ENCODE measurements at places on chromosomes 12 and 14.

GRCh38 chr12:32146074-32146873, 39.6 kb downstream of the BICD1 start:
- DNase-seq, result no peak

DNA sequence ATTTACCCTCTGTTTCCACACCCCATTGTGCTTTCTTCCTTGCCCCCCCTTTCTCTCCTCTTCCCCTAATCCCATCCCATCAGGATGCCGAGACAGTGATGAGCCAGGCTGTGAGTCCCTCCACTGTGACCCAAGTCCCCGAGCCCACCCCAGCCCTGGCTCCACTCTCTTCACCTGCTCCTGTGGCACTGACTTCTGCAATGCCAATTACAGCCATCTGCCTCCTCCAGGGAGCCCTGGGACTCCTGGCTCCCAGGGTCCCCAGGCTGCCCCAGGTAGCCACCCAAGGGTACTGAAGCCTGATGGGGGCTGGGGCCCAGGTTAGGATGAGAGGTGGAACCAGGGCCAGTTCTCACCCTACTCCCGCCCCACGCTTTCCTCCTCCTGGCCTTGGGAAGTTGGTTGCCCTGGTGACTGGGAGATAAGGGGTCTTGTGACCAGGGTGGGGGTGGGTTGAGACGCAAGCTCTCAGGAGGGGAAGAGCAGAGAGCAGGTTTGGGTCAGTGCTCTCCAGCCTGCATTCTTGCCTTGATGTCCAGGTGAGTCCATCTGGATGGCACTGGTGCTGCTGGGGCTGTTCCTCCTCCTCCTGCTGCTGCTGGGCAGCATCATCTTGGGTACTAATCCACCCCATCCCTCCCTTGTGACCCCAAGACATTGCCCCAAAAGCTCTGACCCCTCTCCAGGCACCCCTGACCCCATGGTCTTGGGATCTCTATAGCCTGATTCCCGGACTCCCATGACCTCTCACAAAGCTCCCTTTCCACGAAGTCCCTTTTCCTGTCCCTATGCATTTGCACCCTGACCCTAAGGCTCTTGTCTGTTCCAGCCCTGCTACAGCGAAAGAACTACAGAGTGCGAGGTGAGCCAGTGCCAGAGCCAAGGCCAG, 1.2 kb downstream of the AMHR2 start:
- no peak for DNase-seq

- DNase-seq, result no peak
These were observed 630.9 kb downstream of the DIO2 start for GRCh38 chr14:79580414-79580813.

DNA sequence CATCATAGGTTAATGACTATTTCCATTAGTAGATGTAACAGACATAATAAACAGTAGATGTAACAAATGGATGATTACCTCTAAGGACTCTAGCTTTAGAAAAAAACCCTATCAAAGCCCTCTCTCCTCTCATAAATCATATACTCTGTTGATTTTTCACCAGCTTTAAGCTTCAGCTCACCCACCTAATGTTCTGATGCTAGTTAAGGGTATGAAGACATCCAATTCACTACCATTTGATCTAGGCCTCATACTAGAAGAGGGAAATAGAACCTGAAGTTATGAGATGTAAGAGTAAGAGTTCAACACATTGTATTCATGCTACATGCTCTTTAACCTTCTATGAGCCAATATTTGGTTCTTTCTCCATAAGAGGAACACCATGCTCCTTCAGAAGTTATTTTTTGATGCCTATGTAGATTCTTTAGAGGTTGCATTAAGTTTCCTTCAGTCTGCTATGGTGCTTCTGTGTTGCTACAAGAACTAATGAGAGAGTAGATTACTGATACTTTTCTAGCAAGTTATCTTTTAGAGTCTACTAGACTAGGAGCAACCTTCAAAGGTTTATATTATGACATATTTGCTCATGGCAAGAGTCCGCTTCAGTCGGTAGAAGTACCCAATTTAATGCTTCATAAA, 16.0 kb downstream of the A2M start:
- DNase-seq, result no peak

- DNase-seq, result no peak
These were observed 11.6 kb downstream of the BTG1 start for GRCh38 chr12:92133795-92134637.

DNA sequence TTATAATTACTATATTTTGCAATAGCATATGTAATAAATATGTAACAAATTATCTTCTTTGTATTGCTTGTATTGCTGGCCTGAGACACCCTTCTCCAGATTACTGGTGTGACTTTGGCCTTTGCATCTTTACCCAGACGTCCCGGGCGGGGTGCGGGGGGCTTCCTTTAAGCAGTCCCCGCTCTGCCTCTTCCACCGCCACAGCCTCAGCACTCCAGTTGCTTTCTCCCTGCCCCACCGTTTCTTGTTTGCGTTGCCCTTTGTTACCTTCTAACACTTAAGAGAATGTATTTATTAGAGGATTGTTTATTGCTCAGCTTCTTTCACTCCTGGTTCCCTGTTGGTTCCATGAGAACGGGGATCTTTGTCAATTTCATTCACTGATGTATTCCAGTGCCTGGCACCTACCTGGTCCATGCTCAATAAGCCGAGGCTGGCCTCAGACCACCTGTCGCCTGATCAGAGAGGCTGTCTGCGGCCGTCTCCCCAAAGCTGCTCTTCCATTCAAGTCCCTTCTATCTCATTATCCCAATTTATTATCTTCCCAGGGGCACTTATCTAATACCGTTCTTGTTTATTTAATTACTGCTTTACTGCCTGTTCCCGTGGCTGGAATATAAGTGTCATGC, 100.5 kb upstream of the RFLNA start:
- no peak for DNase-seq

GRCh38 chr12:18436170-18436569, 174.9 kb downstream of the PIK3C2G start:
- DNase-seq, result no peak

- DNase-seq, result no peak
These were observed 20.0 kb downstream of the CRACR2A start for GRCh38 chr12:3732901-3733300.

GRCh38 chr12:49482095-49483051, 56.5 kb upstream of the KCNH3 start:
- DNase-seq, result peak; percentile 12

DNA sequence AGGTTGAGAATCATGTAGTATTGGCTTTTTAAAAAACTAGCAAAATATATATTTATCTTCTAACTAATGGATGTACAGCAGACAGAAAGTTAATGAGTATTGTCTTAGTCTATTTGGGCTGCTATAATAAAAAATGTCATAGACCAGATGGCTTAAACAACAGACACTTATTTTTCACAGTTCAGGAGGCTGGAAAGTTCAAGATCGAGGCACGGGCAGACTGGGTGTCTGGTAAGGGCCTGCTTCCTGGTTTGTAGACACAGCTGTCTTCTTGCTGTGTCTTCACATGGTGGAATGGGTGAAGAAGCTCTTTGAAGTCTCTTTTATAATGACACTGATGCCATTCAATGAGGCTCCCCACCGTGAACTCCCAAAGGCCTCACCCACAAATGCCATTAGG, 70.1 kb upstream of the KRR1 start:
- no peak for DNase-seq

- DNase-seq, result no peak
These were observed 33.7 kb upstream of the PYGL start for GRCh38 chr14:50977863-50978528.

GRCh38 chr14:68471029-68471963, 321.6 kb downstream of the ZFP36L1 start:
- no peak for DNase-seq

DNA sequence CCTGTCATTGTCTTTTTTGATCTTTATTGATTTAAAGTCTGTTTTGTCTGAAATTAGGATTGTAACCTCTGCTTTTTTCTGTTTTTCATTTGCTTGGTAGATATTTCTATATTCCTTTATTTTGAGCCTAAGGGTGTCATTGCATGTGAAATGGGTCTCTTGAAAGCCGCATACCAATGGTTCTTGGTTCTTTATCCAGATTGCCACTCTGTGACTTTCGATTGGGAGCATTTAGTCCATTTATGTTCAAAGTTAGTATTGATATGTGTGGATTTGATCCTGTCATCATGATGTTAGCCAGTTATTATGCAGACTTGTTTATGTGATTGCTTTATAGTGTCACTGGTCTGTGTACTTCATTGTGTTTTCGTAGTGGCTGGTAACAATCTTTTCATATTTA, 29.8 kb upstream of the PLBD1 start:
- DNase-seq, result no peak

DNA sequence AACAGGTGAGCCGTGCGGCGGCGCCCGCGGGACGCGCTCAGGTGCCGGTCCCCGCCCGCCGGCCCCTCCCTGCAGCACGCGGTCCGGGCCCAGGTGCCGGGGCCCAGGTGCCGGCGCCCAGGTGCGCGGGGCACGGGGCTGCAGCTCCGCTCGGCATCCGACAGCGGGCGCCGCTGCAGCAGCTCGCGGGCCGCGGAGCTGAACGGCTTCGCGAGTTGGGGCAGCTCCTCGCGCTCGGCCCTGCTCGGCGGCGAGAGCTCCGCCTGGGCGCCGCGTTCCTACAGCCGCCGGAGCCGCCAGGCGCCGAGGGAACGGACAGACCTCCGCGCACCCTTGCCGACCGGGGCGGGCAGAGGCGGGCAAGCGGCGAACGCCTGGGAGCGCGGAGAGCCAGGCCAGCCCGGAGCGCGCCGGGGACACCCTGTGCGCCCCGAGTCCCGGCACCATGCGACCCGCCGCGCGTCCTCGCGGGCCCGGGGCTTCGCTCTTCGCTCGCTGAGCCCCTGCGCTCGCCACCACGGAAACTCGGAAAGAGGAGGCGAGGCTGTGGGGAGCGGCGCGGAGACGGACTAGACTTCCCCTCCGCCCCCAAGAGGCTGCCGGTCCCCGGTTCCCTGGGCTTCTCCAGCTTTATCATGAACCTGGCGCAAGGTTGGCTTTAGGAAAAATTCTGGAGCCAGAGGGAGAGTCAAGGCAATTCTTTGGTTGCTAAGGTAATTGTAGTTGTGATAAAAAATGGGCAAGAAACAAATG, at the start of gene RGS6:
Gene RGS6 (plus strand): TSS at position 201 of the 753 bp plus-strand sequence.
- no peak for DNase-seq

DNA sequence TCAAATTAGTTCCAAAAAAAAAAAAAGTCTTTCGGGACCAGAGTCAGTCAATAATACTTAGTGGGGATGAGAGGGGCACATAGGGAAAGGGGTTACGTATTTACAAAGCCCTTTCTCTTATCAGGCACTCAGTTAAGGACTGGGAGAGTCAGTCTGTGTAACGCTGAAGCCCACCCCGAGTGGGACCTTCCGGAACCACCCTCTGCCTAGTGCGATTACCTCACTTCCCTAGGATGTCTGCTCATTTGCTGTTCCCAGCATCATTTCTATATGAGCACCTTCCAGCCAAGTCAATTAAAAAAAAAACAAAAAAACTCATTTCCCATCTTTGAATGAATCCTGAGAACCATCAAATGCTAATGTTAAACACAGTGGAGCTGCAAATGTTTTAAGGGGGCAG, 76.9 kb downstream of the BMP4 start:
- no peak for DNase-seq

Data from A172 (cell line).